ENCODE measurements at places on chromosomes 7 and 10.

- DNase-seq, result no peak
These were observed 151.8 kb upstream of the STK17A start for GRCh38 chr7:43431020-43431595.

DNA sequence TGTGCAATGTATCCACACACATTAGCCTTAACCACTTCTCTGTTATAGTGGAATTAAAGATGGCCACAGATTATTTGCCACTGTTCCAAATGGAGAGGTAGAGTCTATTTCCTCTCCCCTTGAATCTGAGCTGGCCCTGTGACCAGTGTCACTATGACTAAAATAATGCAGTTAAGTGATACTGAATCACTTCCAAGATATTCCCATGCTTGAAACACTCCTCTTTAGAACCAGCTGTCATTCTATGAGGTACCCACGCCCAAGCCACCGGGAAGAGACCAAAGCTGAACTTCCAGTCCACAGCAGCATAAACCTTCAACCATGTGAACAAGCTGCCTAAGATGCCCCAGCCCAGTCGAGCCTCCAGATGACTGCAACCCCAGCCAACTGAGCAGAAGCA lies 2.1 kb upstream of the DHX32 start:
- DNase-seq, result no peak

- DNase-seq, result no peak
These were observed 52.1 kb upstream of the TMEM72 start for GRCh38 chr10:44858988-44859387.

GRCh38 chr7:69864274-69864673 lies 266.0 kb downstream of the AUTS2 start:
- no peak for DNase-seq

DNA sequence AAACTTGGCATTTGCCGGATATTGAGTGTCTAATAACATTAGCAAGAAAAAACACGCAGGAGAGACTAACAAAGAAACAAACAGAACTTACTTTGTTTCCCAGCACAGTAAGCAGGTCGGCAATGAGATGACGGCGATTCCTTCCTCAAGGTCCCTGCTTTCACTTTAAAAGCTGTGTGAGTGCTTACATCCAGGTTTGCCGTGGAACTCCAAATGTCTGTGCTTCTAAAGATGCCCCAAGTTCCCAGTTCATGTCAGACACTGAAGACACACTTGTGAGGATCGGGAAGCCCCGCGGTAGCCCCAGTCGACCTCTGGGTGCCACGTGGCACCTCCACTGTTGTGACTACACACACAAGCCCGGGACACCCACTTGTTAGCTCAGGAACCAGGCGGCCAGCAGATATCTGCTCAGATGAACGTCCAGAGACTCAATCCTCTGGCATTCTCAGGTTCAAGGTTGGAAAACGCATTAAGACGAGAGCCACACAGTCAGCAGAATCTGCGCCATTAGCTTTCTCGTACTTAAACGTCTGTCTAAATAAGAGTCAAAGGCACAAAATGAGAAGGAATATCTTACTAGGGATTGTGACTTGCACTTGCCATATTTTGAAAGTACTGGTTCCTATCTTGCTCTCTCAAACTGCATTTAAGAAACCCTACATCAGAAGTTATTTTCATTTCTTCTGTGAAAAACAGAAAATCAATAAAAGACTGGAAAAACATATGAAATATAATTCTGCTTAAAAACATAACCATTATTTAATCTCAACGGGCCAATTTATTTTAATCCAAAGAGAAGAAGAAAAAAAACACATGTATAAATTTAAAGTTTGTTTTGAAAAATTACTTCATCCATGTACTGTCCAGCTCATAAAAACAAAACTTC lies 207.6 kb upstream of the KLF14 start:
- no peak for DNase-seq

DNA sequence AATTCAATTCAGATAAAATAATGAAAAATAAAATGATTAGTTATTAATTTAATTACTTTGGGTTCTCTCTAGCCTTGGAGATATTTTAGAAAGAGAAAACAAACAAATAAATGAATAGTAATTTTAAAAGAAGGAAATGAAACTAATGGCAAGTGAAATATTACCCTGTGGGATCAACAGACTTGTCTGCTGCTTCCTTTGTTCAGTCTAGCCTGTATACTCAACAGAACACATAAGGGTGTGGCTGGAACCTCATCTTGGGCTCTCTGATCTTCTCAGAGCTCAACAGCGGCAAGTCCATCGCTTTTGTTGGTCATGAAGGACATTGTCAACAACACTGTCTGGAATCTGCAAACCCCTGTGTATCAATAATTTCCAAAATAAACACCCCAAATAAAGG lies 904.9 kb downstream of the IPMK start:
- no peak for DNase-seq

GRCh38 chr7:128665057-128665456 lies 7.0 kb upstream of the GARIN1A start:
- no peak for DNase-seq

- DNase-seq, result no peak
These were observed 502 bp downstream of the SLC18A3 start for GRCh38 chr10:49610458-49611165.

- DNase-seq, result no peak
These were observed 139.3 kb downstream of the C1GALT1 start for GRCh38 chr7:7321681-7322080.

- no peak for DNase-seq
These were observed 82.0 kb downstream of the ARL4A start for GRCh38 chr7:12769444-12769843.

All from ascending aorta (tissue), 2 donors.